ENCODE measurements at places on chromosomes 13 and 19. TPM values are rescaled to one million over a fixed set of nuclear protein-coding genes. Genes with fewer than 3 reads are reported as not detected.

ZNF227 gene
- 24.3 TPM for total RNA-seq

MATK gene
- not detected for total RNA-seq

CD37 gene
- total RNA-seq = not detected

TRPC4 gene
- 17.2 TPM for total RNA-seq

FSTL3 gene
- total RNA-seq = 16.1 TPM

NBEA gene
- 9.6 TPM for total RNA-seq

IGSF23 gene
- total RNA-seq = not detected

Measured in aortic smooth muscle cell (primary cell).